ENCODE measurements at places on chromosomes 12 and 14.

- DNase-seq: no peak
These were observed 44.5 kb downstream of the EML5 start for GRCh38 chr14:88748288-88748687.

DNA sequence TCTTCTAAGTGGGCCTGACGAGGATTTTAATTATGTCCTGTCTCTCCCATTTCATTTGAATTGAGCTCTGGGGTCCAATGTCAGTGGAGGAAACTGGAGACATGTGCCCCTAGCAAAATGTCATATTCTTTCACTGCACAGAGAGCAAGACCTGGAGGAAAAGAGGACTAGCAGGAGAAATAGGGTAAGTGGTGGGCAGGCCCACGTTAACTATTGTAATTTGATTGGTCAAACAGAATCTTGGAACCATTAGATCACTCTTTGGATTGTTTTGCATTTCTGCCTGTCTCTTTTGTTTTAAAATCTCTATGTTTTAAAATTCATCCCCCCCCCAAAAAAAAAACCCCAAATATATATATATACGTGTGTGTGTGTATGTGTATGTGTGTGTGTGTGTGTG, 113.9 kb upstream of the PELI2 start:
- no peak for DNase-seq

DNA sequence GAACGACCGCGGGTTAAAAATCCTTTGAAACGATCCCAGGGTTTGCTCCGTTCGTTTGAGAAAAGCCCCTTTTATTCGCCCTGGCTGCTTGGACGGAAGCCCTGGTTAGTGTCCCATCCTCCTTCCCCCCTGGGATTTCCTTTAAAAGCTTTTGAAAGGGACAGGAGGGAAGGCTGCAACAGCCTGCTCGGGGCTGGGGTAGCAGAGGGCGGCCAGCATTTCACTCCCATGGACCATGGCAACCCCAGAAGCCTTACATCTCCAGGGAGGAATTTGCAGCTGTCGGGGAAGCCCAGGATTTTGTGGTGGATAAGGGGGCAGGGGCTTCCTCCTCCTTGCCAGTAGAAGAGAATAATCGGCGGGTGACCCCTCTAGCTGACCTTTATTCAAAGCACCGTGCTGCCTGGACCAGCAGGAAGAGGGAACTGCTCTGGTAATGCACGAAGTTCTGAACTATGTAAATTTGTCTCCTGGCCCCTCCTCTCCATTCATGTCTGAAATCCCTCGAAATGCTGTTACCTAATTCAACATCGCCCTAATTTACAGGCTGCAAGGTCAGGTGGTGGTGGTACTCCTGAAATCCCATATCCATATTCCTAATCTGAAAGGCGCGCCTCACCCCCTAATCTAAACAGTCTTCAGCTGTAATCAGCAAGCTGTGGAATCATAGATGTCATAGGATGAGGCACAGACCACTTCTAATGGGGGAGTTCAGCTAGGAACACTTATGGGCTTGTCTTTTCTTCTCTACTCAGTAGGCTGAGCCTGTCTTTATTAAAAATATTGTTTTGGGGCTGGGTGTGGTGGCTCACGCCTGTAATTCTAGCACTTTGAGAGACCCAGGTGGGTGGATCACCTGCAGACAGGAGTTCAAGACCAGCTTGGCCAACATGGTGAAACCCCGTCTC, 1.0 kb upstream of the CLIP1 start:
- no peak for DNase-seq

GRCh38 chr12:125355614-125356013, 290.4 kb downstream of the AACS start:
- DNase-seq: no peak

GRCh38 chr14:64591809-64592208, 42.0 kb downstream of the PPP1R36 start:
- DNase-seq: no peak

- no peak for DNase-seq
These were observed 17.1 kb downstream of the HELB start for GRCh38 chr12:66319266-66319954.

GRCh38 chr14:68634874-68635595, 157.8 kb downstream of the ZFP36L1 start:
- DNase-seq: no peak

GRCh38 chr12:54215989-54216796, 27.4 kb upstream of the SMUG1 start:
- DNase-seq: peak; percentile 17

GRCh38 chr12:124700810-124701592, 133.6 kb upstream of the NCOR2 start:
- DNase-seq: no peak

- no peak for DNase-seq
These were observed 2.1 kb downstream of the KRT7 start for GRCh38 chr12:52235001-52235764.

DNA sequence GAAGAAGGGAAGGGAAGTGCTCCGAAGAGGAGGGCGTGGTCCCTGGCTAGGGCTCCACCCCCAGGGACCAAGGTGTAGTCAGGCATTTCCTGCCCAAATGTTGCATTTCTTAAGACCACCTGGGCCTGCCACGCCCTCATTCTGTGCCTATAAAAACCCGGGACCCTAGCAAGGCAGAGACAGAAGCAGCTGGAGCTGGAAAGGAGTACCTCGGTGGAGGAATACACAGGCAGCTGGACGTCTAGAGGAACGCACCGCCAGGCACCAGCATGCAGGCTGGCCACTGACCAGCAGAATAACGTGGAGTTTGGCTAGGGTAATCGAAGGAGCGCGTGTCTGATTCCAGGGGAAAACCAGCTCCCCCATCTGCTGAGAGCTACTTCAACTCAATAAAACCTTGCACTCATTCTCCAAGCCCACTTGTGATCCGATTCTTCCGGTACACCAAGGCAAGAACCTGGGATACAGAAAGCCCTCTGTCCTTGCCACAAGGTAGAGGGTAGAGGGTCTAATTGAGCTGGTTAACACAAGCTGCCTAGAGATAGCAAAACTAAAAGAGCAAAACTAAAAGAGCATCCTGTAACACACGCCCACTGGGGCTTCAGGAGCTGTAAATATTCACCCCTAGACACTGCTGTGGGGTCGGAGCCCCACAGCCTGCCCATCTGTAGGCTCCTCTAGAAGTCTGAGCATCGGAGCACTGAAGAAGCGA, 21.0 kb downstream of the CFL2 start:
- no peak for DNase-seq

Measured in CD4-positive, alpha-beta T cell treated with Interleukin-6 at 100 ng/mL for 8 hours (primary cell).